Muscle of leg (tissue), 16 donors: ENCODE measurements at places on chromosomes 11 and 22. TPM values are rescaled to one million over a fixed set of nuclear protein-coding genes. Genes with fewer than 3 reads are reported as not detected.
A peak's percentile ranks its signal among the peaks of the same experiment; 100 is the strongest.

PLA2G3 gene
- not detected for total RNA-seq

ACR gene
- total RNA-seq, result 0.09 TPM

DNA sequence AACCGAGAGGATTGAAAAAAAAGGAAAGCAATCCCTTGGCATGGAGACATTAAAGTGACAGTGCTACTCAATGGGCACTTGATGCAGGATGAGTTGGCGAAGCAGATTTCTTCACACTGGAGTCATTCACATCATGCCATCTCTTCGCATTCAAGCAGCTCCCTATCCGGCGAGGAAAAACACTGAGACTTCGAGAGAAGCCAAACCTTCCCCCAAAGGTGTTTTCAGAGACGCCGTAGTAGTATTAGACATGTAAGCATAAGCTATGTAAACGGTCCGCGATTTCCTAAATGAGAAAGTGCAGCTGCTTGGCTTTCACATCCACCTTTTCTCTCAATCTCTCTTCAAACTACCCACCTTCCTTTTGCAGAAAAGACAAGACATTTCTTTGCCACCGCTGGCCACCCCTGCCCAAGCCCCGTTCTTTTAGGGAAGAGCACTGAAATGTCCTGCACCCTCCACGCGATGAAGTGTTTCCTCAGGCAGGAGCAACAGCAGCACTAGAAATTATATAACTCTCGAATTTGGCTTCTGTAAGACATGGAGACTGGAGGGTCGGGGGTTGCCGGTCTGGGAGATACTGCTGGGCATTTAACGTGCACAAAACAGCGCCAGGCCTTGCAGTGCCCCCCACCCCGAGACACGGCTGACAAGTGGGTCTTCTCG, at the start of gene DLG2:
Gene DLG2, minus strand, starts transcription at position 13 of the 666 bp plus-strand sequence.
- no peaks in the 10 kb centered on the region for H3K27me3 ChIP-seq
- peak within 1 kb of the TSS; percentile 71 for H3K4me3 ChIP-seq
- H3K4me1 ChIP-seq, result peaks cover 6% of the 10 kb centered on the region
- no peaks in the 10 kb centered on the region for H3K36me3 ChIP-seq

GRCh38 chr11:95715777-95716241, 73.8 kb downstream of the FAM76B start:
- H3K4me3 ChIP-seq, result no peak overlapping the region
- H3K4me1 ChIP-seq, result peaks cover 3% of the 10 kb centered on the region
- H3K27ac ChIP-seq, result no peak overlapping the region
- no peaks in the 10 kb centered on the region for H3K27me3 ChIP-seq

DNA sequence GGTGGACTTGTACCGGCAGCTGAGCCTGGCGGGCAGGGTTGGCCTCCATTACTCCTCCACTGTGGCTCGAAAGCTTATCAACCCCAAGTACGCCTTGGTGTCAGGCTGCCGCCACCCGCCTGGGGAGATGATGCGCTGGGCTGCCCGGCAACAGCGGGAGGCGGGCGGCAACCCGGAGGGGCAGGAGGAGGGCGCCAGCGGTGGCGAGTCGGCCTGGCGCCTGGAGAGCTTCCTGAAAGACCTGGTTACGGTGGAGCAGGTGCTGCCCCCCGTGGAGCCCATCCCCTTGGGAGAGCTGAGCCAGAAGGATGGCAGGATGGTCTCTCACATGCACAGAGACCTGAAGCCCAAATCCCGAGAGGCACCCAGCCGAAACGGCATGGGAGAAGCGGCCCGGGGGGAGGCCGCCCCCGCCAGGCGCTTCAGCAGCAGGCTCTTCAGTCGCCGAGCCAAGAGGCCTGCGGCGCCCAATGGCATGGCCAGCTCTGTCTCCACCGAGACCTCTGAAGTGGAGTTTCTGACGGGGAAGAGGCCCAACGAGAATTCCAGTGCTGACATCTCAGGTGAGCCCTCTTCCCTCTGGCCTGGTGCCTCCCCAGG, 26.7 kb downstream of the FAM83F start:
- DNase-seq, result no peak
- H3K36me3 ChIP-seq, result no peaks in the 10 kb centered on the region
- no peak overlapping the region for H3K27ac ChIP-seq
- H3K4me3 ChIP-seq, result no peak overlapping the region
- H3K27me3 ChIP-seq, result peaks cover 12% of the 10 kb centered on the region
- no peaks in the 10 kb centered on the region for H3K4me1 ChIP-seq

DNA sequence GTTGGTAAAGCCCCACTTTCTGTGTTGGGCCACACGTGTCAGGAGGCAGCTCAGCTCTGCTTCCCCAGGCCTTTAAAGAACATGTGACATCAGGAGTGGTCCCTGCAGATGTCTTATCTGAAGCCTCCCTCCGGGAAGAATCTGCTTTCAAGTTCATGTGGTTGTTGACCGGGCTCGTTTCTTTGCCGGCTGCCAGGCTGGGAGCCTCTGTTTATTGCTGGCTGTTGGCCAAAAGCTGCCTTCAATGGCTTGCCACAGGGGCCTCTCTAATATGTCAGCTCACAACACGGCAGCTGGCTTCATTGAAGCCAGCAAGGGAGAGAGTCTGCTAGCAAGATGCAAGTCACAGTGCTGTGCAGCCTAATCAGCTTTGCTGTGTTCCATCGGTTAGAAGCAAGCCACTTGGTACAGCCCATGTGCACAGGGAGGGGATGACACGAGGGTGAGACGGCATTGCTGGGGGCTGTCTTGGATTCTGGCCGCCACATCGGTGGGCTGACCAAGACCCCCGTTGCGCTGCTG, 14.6 kb downstream of the MRGPRF start:
- DNase-seq, result peak; percentile 82
- peaks cover 1% of the 10 kb centered on the region for H3K36me3 ChIP-seq
- H3K4me1 ChIP-seq, result peaks cover 69% of the 10 kb centered on the region
- peak overlapping the region; percentile 60 for H3K27ac ChIP-seq
- no peak overlapping the region for H3K4me3 ChIP-seq
